ENCODE measurements at places on chromosomes 2 and 18.

DNA sequence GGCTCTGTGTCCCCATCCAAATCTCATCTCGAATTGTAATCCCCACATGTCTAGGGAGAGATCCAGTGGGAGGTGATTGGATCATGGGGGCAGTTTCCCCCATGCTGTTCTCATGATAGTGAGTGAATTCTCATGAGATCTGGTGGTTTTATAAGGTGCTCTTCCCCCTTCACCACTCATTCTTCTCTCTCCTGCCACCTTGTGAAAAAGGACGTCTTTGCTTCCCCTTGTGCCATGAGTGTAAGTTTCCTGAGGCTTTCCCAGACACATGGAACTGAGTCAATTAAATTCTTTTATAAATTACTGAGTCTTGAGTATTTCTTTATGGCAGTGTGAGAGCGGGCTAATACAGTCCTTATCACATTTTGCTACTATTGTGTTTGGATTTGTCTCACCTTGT lies 177.6 kb upstream of the SLC39A10 start:
- no peak for DNase-seq

- DNase-seq: no peak
Observed at GRCh38 chr2:31531101-31531500, 49.6 kb downstream of the SRD5A2 start.

DNA sequence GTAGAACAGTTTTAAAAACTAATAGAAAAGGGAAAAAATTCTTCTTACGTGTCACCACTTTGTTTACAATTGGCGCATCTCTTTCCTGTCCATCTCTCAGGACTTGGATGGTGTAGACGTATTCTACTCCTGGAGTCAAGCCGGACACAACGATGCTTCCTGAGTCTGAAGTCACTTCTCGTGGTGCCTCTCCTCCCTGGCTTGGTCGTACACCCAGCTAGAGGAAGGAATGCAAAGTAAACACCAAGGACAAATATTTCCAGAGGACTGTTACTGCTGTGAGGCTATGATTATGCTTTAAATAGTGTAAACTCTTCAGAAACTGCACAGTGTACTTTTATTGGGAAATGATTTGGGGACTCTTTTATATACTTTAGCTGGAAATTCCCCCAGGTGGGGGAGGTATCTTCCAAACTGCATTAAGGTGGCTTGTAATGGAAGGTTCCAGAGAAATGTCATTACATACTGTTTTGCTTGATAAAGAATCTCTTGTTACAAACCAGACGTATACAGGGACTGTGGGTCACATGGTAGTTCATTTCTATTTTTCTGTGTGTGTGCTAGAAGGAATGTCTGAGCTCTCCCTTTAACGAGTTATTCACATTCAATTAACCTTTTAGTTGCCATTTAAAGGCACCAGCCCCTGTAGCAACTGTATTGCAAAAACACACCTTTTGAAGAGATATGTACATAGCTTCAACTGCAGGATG lies 38.1 kb downstream of the FN1 start:
- no peak for DNase-seq

GRCh38 chr2:159118859-159119500 lies 150.5 kb downstream of the TANC1 start:
- no peak for DNase-seq

DNA sequence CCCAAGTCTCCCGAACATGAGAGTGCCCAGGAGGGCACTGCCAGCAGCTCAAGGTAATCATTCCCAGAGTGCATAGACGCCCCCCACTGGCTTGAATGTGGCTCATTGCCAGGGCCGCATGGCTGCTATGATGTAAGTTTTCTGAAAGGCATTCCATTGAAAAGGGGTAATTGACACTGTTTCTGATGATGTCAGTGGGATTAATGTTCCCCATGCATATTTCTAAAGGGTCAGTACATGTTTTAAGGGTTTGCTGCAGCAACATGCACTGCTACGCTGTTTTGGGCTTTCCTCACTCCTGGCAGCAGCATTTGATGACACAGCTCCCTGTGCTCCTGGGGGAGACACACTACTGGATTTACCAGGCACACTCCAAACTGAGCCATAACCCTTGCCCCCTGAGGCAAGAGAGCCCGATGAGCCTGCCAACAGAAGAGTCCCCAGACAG lies 36.7 kb downstream of the KIAA2012 start:
- peak; percentile 42 for DNase-seq

GRCh38 chr2:144505245-144505831 lies 14.6 kb downstream of the ZEB2 start:
- no peak for DNase-seq

GRCh38 chr2:148926981-148927401 lies 52.0 kb downstream of the KIF5C start:
- DNase-seq: no peak

GRCh38 chr18:9594823-9595596 lies 19.3 kb downstream of the PPP4R1 start:
- DNase-seq: no peak

GRCh38 chr2:235433860-235434259 lies 60.0 kb upstream of the AGAP1 start:
- no peak for DNase-seq

DNA sequence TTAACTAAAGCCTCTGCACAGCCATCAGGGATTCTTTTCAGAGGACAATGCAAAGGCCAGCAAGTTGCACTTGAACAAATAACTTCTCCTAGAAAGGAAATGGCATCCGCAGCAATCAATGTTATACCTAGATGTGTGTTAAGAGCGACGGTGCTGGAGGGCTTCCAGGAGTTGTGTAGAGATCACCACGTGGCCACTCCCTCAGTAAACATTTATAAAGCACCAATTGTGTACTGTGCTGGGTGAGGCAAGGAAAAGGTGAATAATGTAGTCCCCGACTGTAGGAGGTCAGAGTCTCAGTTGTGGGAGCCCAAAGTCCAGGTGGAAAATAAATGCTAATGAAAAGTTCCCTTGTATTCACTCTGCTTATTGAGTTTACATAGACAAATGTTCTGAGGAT lies 135.0 kb downstream of the ALK start:
- no peak for DNase-seq

GRCh38 chr2:199624958-199625357 lies 167.2 kb upstream of the SATB2 start:
- no peak for DNase-seq

GRCh38 chr18:25658476-25658875 lies 306.5 kb upstream of the ZNF521 start:
- no peak for DNase-seq

- DNase-seq: no peak
Observed at GRCh38 chr2:239949537-239949936, 75.6 kb downstream of the NDUFA10 start.

DNA sequence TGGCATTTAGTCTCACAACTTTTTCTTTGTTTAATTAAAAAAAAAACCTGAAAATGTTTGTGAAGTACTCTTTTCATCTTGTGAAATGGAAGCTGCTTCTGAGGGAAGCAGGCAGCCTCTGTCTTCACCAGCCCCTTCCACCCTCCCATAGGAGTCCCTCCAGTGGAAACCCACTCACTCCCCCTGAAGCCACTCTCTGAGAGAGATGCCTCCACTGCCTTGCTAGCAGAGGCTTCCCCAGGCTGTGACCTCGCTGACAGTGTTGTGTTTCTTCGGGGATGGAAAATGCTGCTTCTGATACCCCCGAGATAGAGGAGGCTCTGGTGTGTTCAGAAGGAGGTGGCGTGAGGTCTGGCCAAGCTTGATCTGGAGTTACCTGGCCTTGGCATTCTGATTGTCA lies 59.9 kb downstream of the SH3RF3 start:
- DNase-seq: no peak

GRCh38 chr2:234422273-234422732 lies 74.6 kb downstream of the ARL4C start:
- no peak for DNase-seq

DNA sequence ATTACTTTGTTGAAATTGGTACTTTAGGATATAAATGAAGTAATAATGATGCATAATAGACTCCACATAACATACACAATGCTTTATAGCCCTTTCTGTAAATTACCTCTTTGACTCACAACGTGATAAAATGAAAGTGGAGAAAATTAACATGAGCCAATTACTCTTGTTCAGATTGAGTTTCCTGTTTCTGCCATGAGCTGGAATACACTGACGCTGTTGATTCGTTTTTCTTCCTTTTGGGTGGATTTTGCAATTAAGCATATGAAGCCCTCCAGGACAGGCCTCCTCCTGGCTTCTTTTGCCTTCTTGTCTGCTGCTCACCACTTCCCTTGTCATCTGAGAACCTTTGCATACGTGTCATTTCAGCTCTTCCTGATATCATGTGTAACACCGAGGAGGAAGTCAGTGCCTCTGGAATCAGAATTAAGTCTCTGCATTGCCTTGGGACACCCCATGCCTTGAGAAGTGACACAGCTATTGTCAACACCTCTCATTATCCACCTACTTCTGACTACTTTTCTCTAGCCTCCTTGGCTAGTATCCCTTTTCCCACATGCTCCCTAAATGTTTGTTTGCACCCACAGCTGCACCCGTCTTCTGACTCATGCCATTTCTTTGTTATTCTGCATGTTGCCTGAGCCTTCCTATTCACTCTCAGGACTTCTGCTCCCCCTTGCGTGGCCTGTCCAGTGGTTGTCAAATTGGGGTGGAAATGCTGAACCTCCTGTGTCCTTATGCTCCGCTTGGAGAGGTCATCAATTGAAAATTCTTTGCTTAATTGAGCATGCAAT lies 134.1 kb downstream of the FMNL2 start:
- no peak for DNase-seq

GRCh38 chr2:178194600-178195389 lies 483 bp downstream of the OSBPL6 start:
- DNase-seq: peak; percentile 50

GRCh38 chr2:121133551-121134319 lies 151.3 kb downstream of the TFCP2L1 start:
- no peak for DNase-seq

GRCh38 chr2:9263428-9263827 lies 56.8 kb downstream of the ASAP2 start:
- no peak for DNase-seq

- no peak for DNase-seq
Observed at GRCh38 chr2:73374269-73374668, 11.4 kb upstream of the ALMS1 start.

DNA sequence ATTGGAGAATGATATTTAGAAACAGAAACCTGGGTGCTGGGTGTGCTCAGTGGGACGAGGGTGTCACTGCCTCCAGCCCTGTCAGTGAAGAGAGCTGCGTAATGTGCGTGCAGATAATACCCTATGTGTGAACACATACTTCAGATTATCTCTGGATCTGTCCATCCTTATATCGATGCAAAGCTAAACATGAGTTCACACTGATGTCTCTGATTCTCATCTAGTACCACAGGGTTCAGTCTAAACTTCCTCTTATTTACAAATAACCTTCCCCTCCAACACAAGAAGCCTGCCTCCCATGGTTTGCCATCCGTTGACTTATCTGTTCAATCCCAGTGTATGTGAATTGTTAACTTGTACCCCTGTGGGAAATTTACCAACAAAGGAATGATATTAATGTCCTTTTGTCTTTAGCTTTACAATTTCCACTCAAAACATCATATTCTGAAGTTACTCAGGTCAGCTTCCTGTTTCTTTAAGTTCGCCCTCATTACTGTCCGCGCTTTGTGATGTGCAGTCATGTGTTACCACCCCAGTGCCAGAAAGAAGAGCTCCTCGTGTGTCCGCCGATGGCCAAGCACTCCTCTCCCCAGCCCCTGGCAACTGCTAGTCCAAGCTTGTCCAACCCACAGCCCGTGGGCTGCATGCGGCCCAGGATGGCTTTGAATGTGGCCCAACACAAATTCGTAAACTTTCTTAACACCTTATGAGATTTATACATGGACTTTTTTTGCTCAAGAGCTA lies 108.2 kb downstream of the RTP5 start:
- DNase-seq: no peak

DNA sequence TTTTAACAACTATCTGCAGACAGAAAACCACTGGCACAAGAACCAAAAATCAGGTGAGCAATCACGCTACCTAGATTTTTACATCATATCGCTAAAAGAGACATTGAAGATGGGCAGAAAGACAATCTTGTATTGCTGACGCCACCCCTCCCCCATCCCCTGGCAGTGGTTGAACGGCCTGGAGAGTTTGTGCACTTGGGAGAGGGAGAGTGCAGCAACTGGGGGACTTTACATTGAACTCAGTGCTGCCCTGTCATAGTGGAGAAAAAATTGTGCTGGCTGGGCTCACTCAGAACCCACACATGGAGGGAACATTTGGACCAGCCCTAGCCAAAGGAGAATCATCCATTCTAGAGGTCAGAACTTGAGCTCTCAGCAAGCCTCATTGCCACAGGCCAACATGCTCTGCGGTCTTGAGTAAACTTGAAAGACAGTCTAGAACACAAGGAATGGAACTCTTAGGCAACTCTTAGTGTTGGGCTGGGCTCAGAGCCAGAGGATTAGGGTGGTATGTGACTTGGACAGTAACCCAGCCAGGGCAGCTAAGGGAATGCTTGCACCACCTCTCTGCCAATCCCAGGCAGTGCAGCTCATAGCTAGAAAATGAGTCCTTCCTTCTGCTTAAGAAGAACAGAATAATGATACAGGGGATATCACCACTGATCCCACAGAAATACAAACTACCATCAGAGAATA lies 220.0 kb upstream of the CYP26B1 start:
- no peak for DNase-seq

DNA sequence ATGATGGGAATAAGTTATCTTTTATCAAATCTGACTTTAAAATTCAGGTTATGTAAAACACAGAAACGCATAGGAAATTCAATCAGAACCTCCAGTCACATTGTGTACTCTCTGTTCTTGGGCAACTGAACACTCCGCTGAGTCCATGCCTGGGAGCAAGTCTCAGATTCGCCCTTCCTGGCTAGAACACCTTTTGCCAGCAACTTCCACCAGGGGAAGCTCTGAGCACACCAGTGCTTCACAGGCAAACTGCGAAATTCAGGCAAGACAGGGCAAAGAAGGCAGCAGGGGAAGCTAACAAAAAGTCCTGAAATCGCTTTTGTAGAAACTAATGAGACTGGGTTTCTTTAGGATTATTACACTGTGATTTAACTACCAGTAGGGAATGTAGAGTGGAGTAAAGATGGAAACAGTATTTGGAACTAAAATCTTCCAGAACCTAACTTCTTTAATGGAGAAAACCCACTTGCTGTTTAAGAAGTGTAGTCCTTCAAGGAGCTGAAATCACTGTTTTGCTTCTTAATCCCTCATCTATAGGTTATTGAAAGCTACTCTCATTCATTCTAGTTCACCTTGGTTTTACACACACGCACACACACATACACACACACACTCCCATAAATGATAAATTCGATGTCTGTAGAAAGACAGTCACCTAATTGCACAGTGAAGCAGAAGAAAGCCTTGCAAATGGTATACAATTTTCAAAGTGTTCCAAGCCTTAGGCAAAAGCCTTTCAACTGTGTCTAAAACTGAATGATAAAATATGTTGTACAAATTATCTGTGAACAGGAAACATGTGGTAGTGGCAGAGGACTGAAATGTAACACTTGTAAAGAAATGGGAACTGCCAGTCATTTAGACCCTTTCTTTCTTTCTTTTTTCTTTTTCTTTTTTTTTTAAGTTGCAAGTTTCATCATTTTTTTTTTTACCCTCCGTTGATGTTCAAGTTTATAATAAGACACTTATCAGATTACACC lies 214.5 kb downstream of the TMEM182 start:
- peak; percentile 29 for DNase-seq

DNA sequence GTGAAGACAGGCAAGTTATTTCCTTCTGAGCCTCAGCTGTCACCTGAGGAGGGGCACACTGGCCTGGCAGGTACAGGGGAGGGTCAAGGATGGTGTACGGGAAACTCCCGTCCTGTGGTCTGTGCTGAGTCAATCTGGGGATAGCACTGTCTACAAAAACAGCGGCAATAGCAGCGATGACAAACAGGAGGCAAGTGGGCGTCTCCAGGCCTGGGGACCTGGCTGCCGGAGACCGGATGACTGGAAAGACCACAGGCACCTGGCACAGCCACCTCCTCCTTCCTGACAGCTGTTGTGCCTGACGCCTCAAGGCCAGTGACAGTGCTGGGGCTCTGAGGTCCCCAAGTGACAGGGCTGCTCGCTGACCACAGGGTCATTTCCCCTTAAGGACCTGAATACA lies 202.1 kb upstream of the HS6ST1 start:
- no peak for DNase-seq
